Stimulated activated CD8-positive, alpha-beta memory T cell treated with anti-CD3 and anti-CD28 coated beads, Interleukin-15, amount 100 ng/mL, for 1 hour (primary cell): ENCODE measurements at places on chromosomes 3 and 15.

GRCh38 chr3:194376241-194376560 is 6.7 kb upstream of the LRRC15 start:
- DNase-seq: no peak

DNA sequence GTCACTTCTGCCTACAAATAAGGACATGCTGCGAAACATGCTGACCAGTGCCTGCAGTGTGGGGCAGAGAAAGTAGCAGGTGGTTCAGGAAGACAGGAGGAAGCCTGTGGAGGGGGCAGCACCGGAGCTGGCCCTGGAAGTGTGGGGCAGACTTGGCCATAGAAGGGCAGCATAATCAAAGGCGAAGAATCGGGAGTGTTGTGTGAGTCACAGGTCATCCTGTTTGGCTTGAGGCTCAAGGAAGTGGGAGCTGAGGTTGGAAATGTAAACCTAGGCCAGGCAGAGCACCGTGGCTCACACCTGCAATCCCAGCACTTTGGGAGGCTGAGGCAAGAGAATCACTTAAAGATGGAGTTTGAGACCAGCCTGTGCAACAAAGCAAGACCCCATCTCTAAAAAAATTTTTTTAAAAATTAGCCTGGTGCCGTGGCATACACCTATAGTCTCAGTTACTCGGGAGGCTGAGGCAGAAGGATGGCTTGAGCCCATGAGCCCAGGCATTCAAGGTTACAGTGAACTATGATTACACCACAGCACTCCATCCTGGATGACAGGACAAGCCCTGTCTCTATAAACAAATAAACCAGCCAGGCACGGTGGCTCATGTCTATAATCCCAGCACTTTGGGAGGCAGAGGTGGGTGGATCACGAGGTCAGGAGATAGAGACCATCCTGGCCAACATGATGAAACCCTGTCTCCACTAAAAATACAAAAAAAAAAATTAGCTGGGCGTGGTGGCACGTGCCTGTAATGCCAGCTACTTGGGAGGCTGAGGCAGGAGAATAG is 54.0 kb downstream of the FAM43A start:
- DNase-seq: no peak

GRCh38 chr15:50145451-50145872 is 26.4 kb upstream of the ATP8B4 start:
- DNase-seq: no peak

DNA sequence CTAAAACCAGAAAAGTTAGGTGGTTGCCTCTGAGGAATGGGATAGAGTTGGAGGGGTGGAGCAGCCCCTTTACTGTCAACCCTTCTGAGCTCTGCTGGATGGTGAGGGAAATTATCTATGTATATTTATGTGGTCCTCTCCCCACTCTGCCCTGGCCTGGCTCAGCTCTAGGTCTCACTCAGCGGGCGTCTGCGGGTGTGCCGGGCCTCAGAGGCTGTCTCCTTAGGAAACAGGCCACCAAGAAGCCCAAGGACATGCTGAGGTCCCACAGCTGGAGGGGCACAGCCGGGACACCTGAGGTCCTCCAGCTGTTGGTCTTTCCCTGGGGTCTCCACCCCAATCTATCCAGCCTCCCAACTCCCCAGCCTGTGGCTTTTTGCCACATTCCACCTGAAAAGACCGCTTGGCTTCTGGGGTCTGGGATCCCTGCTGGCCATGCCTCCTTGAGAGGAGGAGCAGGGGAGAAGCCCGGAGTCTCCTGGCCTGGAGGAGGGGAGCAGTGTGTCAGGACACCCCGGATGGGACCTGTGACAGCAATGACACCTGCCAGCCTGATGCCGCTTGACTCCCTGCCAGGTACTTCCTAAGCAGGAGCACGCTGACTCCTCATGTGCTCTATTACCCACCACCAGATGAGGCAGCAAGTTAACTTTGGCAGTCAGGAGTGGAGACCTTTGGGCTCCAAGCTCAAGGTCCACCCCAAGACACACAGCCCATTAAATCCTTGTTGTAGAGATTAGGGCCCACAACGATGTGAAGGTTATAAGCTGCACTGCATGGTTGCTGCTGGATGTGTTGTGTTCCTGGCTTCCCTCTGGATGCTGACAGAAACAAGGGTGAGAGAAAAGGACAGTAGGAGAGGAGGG is at the start of gene SLC28A1:
TSS of gene SLC28A1 (plus strand) at position 747 of the 866 bp plus-strand sequence. CDS start 3,099 bp downstream, outside the sequence.
- DNase-seq: no peak

DNA sequence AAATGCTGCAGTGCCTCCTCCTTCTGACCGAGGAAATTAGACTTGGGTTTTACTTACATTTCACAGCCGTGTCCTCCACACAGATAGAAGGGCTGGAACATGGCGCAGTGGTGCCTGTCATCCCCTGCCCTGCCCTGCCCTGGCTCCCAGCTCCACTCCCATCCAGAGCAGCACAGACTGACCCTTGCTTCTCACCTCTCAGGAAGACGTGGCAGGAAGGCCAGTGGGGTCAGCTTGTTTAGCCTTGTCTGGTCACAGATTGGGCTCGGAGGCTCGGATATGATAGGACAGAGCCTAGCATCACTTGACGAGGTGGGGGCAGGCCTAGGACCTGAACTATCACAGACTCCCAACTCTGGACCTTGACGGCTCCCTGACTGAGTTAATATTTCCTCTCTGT is 88.5 kb downstream of the LINGO1 start:
- DNase-seq: no peak

DNA sequence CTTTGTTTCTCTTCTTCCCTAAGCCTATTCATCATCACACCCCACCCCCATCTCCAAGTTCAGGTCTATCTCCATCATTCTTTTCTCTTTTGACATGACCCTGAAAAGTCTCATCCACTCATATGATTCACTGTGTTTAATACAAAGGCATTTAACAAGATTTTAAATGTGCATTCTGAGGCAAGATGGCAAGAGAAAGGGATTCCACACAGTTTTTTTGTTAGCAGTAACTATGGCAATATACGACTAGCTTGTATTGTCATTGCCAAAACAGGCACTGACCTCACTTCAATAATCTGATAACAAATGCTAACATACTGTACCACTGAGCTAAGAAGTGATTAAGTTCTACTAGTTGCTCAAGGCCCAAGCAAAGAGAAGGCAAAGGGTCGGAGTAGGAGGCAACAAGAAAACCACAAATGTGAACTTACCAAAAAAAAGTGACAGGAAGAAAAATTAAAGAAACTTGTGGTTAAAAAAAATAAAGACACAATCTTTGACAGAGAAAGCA is 53.2 kb downstream of the FBN1 start:
- no peak for DNase-seq

DNA sequence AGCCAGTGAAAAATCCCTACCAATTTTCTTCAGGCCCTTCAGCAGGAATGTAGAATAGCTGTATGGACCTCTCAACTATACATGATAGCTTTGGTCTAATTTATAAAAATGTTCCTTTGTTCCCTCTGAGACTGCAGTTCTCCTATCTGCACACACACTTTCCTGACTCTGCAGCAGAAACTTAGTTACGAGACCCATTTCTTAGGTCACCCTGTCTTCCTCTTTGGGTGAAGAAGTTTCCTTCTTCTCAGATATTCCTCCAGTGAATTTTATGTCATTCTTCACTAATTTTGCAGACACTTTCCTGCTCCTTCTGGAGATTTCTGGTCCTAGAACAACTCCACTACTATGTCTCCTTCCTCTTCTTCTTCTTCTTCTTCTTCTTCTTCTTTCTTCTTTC is 42.6 kb downstream of the CD200R1L start:
- DNase-seq: no peak

GRCh38 chr15:36755341-36756000 is 176.0 kb downstream of the CDIN1 start:
- DNase-seq: no peak

DNA sequence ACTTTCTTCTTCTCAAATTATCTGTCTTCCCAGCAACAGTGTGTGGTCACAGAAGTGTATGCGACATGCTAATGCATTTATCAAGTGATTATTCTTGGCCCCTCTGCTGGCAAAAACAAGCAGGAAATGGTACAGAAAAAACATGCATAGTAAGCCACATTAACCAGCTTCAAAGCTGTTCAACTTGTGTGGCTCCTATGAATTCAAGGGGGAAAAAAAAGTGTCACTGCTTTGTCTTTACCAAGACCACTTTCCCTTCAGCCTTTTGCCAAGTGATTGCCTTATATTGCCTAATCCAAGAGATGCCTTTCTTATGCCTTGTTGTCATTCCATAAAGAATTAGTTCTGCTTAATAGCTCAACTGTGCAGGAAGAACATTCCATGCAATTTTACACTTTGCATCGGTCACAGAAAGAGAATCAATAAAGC is 39.1 kb downstream of the PRTG start:
- no peak for DNase-seq

- DNase-seq: no peak
These were observed 30.6 kb upstream of the LYSMD4 start for GRCh38 chr15:99763827-99764226.

DNA sequence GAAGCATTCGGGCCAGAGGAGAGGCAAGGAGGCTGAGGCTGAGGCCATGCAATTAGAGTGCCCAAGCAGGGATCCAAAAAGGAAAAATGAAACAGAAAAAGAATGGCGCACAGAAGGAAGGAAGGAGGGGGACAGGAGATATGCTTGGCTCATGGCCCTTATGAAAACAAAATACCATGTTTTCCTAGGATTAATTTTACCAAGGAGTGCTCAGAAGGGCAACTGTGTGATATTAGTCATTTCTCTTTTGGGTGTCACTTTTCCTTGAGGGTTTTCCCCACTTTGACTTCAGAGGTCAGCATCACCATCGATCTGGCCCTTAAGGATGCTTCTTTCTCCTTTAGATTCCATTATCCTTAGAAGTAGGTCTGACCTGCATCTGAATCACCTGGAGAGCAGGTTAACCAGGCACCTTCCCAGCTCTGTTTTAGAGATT is 1.4 kb downstream of the PARP14 start:
- DNase-seq: no peak

GRCh38 chr3:171444001-171444690 is 16.1 kb downstream of the TNIK start:
- DNase-seq: no peak

DNA sequence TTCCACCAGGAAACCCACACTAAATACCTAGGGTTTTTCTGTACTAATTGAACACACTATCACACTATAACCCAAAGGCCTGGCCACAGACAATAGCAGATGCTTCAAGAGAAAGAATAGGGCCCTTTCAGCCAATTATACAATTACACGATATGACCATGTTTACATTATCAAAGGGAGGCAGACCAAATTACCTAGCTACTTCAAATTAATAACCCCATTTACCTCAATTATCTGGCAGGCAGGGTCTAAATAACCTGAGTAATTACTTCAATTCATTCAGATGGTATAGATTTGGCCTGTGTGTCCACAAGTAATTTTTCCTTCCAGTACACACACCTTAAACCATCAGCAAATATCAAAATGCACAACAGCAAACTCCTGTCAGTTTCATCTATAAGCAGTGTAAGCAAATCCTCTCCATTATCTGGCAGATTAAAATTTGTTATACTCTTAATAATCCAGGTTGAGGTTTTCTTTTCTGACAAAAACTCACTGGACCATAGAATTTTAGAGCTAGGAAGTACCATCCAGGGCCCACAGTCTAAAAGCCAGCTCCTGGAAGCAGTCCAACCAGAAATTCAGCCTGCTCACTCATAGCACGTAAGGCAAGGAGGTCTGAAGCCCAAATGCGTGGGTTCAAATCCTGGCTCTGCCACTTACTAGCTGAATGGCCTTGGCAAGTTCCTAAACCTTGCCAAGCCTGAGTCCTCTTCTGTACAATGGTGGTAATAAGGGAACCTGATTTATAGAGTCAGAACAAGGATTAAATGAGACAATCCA is 51.8 kb downstream of the RFTN1 start:
- no peak for DNase-seq

GRCh38 chr3:64705946-64706345 is 18.1 kb upstream of the ADAMTS9 start:
- no peak for DNase-seq

- no peak for DNase-seq
These were observed 30.4 kb upstream of the ZNF639 start for GRCh38 chr3:179292450-179292849.

GRCh38 chr15:41813426-41813825 is 14.5 kb upstream of the JMJD7 start:
- DNase-seq: no peak

DNA sequence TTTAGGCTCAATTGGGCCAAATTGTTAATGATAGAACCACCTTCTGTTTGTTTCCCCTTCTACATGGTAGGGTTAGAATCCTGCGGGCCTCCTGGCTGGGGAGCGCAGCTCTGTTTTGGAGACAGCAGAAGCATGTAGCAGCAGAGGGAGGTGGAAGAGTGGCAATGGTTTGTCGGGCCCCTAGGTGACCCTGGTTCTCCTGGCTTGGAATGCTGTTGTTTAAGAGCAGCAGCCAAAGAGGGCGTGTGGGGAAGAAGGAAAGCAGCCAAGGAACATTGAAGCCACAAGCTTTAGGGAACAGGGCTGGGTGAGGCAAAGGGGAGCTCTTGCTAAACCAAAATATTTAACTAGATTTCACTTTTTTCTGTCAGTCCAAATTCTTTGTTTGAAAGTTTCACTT is 213.7 kb upstream of the NR2E3 start:
- DNase-seq: no peak

DNA sequence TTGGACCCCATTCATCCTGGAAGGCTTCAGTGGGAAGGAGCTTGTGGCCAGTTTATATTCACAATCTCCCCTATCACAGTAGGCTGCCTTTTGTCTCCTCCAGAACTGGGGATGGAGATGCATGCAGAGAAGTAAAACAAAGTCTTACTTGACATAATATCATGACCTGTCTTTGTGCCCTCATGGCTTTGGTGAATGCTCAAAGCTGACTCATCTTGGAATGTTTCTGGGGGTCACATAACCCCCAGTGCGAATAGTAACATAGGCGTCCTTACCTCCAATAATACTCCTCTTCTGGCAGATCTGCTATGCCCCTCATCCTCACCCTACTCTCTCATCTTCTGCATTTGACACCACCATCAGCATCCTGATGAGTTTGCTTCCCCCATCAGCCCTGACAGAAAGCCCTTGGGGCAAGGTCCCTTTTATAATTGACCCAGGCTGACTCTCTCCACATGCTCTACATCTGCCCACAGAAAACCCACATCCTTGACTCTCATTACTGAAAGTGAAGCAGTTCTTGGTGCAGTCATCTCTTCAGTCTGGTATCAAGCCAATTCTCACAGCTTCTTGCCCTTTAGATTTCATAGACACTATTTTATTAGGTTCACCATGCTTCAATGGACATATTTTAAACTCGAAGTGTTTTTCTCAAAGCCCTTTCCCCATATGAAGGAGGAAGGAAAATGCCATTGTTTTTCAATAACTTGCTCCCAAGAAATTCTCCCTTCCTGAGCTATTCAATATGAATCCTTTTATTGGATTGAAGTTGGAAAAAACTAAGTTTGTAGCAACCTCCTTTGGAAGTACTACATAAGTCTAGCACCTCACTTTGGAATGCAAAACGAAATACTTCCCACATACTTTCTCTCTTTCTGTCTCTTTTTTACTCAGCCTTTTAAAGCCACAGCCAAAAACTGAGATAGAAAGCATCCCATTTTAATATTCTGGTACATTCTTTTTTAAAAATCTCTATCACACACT is 36.6 kb downstream of the OSTN start:
- DNase-seq: no peak

DNA sequence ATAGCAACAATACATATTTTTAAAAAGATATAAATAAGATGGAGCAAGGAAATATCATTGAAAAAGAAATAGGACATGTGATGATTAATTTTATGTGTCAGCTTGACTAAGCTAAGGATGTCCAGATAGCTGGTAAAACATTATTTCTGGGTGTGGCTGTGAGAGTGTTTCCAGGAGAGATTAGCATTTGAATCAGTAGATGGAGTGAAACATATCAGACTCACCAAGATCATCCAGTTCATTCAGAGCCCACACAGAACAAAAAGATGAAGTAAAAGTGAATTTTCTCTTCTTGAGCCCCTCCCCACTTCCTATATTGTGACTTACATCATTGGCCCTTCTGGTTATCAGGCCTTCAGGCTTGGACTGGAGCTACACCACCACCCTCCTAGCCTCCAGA is 61.6 kb upstream of the TUSC7 start:
- DNase-seq: no peak
